IPS DF 6.9 (cell line): ENCODE measurements at places on chromosomes 11 and 22.

GRCh38 chr11:109433753-109434256, 11.8 kb downstream of the C11orf87 start:
- DNase-seq: no peak

- no peak for DNase-seq
These were observed 18.4 kb downstream of the MYO7A start for GRCh38 chr11:77146261-77147035.

DNA sequence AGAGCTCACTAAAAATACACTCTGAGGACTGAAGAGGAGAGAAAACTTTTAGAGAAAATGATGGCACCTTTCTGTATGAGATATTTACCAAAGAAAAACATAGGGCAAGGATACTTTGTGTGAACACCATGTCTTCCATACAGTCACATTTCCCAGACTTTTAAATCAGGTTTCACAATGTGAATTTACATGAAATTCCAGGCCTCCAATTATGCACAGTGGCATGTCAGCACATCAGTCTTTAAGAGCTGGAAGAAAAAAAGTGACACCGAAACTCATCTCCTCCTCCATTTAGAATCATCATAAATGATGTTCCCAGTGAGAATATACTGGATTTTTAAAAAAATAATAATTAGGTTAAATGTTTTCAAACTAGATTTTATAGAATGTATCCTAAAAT, 232.2 kb upstream of the UBASH3B start:
- DNase-seq: no peak

GRCh38 chr11:66012946-66013761, 1.3 kb downstream of the CST6 start:
- no peak for DNase-seq

- no peak for DNase-seq
These were observed 21.7 kb upstream of the RAPSN start for GRCh38 chr11:47470671-47471070.

DNA sequence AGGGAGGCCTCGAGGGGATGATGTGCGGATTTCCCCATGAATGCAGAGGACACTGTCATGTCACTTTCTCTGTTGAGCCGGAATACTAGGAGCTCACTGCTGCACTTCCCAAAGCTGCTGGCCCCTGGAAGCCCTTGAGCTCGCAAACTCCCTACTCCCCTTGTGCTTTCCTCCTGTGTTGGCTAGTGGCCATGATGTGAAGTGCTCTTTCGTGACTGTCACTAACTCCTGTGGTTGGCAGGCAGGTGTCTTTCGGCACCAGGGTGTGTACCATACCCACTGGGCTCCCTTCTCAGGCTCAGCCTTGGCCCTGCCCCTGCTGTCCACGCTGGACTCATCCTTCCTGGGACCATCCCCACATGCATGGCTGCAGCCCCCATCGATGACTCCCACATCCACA, 86.2 kb downstream of the BTBD10 start:
- DNase-seq: no peak

DNA sequence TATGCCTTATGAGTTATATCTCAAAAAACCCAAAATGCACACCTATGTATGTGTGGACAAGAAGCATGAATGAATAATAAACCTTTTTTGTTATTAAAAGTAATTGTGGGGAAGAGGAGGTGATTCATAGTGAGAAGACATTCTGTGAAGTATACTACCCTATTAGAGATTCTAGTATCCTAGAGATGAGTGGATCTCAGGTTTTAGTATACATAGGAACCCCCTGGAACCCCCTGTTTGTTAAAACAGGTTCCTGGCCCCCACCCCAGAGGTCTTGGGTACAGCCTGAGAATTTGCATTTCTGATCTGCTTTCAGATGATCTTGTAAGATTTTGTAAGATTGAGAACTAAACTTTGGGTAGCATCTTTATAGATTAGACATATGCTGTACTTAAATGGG, 17.5 kb downstream of the NUCB2 start:
- no peak for DNase-seq

DNA sequence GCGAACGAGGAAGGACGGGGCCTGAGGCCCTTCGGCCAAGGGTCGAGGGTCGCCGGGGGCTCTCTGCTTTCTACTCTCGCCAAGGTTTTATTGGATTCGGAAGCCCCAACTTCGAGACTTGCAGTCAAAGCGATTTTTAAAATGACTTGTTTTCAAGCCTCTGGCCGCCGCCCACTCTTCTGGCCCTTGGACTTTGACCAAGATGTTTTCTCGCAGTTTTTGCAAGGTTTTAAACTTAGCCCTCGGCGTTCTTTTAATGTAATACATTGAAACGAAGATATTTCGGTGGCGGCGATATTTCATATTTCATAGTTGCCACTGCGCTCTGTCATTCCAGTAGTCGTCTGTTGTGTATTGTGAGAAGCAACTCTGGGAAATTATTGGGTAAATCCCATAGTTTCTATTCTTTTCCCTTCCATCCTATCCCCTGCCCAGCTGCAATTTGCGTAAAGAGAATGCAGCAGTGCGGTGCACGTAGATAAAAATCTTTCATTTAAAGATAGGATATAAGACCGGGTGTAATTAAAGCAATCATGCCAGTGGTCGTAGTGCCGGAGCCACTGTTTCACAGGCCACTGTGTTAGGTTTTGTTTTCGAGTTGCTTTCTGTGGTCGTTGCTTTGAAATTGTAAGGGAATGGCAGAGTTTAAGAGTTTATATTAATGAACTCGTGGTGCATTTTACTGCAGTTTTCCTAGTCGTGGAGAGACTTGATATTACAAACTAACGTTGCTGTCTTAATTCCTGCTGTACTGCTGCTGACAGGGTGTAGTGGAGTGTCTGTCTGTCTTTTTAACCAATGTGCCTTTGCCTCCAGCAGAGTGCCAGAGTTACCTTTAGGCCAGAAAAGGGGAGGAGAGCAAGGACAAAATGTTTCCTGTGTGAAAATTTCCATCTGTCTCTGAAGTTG, 702 bp downstream of the BIRC2 start:
- DNase-seq: no peak

DNA sequence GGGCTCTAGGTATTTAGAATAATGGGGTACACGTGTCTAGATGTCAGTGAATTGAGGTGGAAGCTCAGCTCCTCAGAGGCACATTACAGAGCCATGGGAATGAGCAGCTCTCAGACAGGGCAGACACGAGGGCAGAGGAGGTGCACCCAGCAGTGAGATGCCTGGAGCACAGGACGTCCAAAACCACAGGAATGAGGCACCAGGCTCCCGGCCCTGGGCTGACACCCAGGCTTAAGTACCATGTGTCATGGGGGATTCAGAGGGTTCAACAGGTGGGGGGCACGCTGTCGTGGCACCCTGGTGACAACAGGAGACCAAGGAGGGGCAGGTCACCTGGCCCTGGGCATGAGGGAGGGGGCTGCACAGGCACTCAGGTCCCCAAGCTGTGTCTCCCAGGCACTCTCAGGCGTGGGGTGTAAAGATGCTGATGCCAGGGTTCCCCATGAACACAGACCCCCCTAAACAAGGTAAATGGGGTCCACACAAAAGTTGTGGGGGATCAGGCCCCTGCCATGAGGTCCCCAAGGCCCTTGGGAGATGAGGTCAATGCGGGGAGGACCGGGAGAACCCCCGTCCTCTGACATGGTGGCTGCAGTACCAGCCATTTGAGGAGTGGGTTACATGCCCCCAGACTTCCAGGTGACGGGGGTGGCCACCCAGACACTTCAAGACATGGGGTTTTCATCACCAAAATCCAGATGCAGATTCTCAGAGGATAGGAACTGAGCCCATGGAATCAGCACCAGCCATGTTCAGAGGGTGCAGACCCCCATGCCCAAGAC, 5.6 kb upstream of the SYT8 start:
- no peak for DNase-seq

- DNase-seq: no peak
These were observed 1.3 kb downstream of the ARHGEF12 start for GRCh38 chr11:120337355-120338106.

DNA sequence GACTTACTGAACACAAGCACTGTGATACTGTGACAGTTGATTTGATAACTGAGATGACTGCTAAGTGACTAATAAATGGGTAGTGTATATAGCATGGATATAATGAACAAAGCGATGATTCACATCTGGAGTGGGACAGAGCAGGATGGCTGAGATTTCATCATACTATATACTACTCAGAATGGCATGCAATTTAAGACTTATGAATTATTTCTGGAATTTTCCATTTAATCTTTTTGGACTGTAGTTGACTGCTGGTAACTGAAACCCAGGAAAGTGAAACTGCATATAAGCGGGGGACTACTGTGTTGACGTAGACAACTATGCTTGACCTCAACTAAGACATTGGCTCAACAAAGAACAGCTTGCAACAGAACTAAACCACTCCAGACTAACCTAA, 20.0 kb upstream of the NUCB2 start:
- DNase-seq: no peak

DNA sequence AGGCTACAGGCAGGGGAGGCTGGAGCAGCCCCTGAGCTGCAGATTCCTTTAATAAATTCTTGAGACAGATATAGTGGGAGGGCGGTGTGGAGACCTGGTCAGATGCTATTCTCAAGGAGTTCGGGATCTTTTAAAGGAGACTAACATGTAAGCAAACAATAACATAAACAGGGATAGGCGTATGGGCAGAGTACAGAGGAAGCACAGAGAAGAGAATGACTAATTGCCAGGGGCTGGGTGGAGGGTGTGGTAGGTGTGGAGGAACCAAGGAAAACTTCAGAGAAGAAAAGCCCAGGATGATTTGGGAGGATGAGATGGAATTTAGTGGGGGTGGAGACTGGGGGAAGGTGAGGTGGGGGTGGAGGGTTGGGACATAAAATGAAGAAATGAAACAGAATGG, 9.7 kb upstream of the HEPHL1 start:
- no peak for DNase-seq

GRCh38 chr22:20299746-20300136, 20.1 kb downstream of the DGCR6L start:
- DNase-seq: no peak

- DNase-seq: no peak
These were observed 68.4 kb downstream of the LARGE1 start for GRCh38 chr22:33851821-33852384.

DNA sequence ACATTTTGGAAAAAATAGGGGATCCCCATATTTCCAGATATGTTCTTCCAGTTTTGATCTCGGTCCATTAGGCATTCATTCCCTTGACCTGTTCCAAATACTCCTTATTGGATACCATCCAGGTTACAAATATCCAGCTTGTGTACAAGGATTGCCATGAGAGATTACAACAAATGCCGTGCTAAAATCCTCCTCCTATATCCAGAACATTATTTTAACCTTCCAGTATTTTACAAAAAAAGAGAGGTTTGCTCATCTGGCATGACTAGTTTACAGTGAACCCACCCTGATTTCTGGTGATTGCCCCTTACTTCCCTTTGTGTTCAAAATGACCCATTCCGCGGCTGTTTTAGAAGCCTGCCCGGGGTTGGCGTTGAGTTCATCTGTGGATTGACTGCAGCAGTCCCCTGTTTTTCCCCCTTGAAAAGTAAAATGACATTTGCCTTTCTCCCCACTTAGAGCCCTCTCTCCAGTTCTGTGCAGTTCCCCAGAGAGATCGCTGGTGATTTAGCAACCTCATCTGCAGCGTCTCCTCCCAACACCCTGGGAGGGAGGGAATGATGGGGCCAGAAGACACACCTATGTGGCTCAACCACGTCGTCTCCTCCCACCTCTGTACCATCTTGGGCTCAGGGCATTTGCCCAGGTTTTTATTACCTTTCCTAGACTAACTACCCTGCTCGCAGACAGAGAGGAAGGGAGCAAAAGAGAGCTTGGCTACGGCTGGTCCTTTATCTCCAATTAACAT, 73.6 kb downstream of the DSCAML1 start:
- no peak for DNase-seq

GRCh38 chr11:128201801-128202200, 385.6 kb downstream of the ETS1 start:
- DNase-seq: no peak

DNA sequence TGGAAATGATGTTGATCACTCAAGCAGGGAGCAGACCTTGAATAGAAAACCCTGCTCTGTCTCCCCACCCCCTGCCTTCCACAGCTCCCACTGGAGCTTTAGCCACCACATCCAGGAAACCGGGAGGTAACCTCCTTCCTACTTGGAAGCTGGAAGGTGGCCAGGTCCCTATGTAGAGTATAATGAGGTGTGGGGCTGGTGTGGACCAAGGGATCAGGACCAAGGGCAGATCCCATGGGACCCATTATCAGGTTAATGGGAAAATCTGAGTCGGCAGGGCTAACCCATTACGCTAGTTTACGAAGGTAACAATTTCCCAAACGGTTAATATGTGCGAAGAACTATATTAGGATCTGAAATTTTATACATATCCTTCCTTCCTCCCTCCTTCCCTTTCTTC, 321.9 kb downstream of the MIAT start:
- DNase-seq: no peak

DNA sequence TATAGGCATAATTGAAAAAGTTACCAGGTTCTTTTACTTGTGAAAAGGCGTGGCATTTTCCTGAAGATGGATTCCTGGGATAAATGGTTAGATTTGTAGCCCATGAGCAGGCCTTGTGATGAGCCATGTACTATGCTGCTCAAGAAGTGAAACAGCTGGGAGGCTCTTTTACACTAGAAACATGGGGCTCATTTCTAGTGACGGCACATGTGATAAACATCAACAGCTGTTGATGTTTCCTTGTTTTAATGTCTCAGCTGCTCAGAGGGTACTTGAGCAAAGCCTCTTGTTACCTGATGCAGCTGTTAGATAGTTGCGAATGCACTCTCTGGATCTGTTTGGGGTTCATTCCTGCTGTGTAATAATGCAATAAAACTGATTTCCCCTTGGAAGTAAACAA, 396.8 kb downstream of the GUCY1A2 start:
- no peak for DNase-seq

GRCh38 chr11:18050848-18051247, 4.8 kb upstream of the TPH1 start:
- no peak for DNase-seq
